ENCODE measurements at places on chromosomes 12 and 14. TPM values are rescaled to one million over a fixed set of nuclear protein-coding genes. Genes with fewer than 3 reads are reported as not detected.

Gene CDCA3
- 0.65 TPM for total RNA-seq

Gene P2RX2
- not detected for total RNA-seq

Gene MSI1
- total RNA-seq: 9.7 TPM

Gene SYCP3
- not detected for total RNA-seq

Gene RERG
- 3.1 TPM for total RNA-seq

Gene RSRC2
- total RNA-seq: 41.2 TPM

Gene PARP2
- total RNA-seq: 15.2 TPM

Gene METTL17
- total RNA-seq: 34.6 TPM

Gene CMA1
- 0.46 TPM for total RNA-seq

Gene ARHGEF40
- total RNA-seq: 26.3 TPM

Gene RASAL1
- not detected for total RNA-seq

Gene CLECL1
- not detected for total RNA-seq

Gene CSRP2
- total RNA-seq: 15.7 TPM

Data from cardiac septum (tissue), 1 donor.